Stimulated activated CD4-positive, alpha-beta T cell treated with anti-CD3 and anti-CD28 coated beads, Interleukin-1b, Interleukin-23, amount 100 ng/mL, for 1 hour (primary cell): ENCODE measurements at places on chromosomes 2 and 18.

DNA sequence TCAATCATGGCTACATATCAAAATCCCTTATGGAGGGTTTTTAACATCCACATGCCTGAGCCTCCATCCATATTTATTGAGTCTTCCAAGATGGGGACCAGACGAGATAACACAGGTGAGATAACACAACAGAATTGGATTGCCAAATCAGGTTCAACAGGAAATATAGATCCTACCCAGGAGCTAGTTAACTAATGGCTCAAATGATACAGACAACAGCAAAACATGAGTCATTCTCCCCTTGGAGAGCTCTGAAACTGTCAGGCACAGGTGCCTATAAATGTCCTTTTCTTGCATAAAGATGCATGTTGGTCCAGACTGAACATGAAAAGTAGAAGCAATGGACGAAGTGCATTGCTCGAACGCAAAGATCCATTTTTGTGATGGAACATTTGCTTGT, 202.2 kb downstream of the CDH20 start:
- DNase-seq, result no peak

DNA sequence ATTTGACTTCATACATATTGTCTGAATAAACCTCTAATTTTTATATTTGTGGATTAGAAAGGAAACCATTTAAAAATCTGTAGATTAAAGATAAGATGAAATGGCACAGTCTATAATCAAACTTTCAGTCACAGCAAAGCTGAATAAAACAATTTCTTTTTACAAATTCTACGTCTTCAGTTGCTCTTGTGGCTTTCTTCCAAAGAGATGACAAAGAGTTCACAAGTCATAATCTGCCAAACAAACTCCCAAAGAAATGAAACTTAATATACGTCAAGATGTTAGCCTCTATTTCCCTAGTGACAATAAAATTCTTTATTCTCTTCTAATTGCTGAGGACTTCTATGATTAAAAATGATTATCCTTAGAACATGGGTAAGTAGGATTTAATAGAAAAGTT, 66.3 kb downstream of the FIGN start:
- DNase-seq, result no peak

GRCh38 chr2:141557329-141558095, 573.3 kb downstream of the LRP1B start:
- no peak for DNase-seq

GRCh38 chr2:118535818-118536212, 311.6 kb downstream of the EN1 start:
- DNase-seq, result no peak

GRCh38 chr18:64027931-64028695, 58.2 kb downstream of the SERPINB8 start:
- DNase-seq, result no peak

- no peak for DNase-seq
These were observed 21.8 kb downstream of the TRIP12 start for GRCh38 chr2:229900012-229900411.

- no peak for DNase-seq
These were observed 1.2 kb downstream of the BCL11A start for GRCh38 chr2:60552078-60552850.

DNA sequence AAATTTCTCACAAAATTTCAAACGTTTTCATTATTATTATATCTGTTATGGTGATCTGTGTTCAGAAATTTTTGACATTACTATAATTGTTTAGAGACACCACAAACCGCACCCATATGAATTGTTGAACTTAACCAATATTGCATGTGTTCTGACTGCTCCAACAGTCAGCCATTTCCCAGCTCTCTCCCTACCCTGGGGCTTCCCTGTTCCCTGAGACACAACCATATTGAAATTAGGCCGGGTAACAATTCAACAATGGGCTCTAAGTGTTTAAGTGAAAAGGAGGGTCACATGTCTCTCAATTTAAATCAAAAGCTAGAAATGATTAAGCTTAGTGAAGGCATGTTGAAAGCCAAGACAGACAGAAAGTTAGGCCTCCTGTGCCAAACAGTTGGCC, 424.0 kb downstream of the DSC3 start:
- DNase-seq, result no peak

GRCh38 chr2:235951982-235952381, 216.2 kb downstream of the GBX2 start:
- no peak for DNase-seq

GRCh38 chr2:37858400-37858711, 66.7 kb upstream of the RMDN2 start:
- DNase-seq, result no peak

- DNase-seq, result no peak
These were observed 305.8 kb downstream of the TSN start for GRCh38 chr2:122061206-122061605.

DNA sequence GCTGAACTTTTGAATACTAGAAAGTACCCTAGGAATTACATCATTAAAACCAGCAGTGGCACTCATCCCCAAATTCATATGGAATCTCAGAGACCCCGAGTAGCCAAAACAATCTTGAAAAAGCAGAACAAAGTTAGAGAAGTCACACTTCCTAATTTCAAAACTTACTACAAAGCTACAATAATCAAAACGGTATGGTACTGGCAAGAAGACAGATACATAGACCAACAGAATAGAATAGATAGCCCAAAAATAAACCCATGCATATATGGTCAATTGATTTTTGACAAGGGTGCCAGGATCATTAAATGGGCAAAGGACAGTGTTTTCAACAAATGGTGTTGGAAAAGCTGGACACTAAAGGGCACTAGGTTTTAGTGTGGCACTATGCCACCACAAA, 176.0 kb upstream of the NDUFV2 start:
- no peak for DNase-seq

- DNase-seq, result no peak
These were observed 5.2 kb upstream of the MRPL33 start for GRCh38 chr2:27766287-27766661.

- no peak for DNase-seq
These were observed 104.8 kb downstream of the MTCL1 start for GRCh38 chr18:8810157-8810556.

DNA sequence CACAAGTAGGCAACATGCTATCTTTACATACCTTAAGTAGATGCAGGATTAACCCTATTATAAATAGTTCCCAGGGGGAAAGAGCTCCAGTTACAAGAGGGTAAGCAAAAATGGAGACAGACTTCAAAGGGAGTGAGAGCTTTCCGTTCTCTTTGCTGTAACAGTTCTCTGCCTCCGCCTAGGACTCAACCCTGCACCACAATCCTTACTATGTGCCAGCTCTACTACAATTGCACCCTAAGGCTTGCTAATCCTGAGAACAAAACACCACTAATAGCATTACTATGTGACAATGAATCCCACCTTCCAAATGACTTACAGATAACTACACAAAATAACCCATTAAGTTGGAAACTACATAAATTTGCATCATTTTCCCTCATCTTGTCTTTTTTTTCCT, 7.7 kb downstream of the ZBTB14 start:
- no peak for DNase-seq

GRCh38 chr2:5315041-5315440, 377.1 kb upstream of the SOX11 start:
- DNase-seq, result no peak

DNA sequence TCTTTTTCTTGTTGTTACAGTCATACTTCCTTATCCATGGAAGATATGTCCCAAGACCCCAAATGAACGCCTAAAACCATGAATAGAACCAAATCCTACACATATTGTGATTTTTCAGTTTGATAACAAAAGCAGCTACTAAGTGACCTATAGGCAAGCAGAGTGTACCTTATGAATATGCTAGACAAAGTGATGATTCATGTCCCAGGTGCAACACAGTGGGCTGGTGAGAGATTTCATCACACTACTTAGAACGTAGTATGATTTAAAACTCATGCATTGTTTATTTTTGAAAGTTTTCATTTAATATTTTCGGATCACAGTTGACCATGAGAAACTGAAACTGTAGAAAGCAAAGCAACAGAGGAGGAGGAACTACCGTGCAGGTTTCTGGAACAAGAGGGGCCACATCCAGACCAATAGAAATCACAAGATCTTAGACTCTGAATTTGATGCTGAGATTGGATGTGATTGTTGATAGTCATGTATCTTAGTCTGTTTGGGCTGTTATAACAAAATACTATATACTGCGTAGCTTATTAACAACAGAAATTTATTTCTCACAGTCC, 470.8 kb upstream of the VRK2 start:
- no peak for DNase-seq

DNA sequence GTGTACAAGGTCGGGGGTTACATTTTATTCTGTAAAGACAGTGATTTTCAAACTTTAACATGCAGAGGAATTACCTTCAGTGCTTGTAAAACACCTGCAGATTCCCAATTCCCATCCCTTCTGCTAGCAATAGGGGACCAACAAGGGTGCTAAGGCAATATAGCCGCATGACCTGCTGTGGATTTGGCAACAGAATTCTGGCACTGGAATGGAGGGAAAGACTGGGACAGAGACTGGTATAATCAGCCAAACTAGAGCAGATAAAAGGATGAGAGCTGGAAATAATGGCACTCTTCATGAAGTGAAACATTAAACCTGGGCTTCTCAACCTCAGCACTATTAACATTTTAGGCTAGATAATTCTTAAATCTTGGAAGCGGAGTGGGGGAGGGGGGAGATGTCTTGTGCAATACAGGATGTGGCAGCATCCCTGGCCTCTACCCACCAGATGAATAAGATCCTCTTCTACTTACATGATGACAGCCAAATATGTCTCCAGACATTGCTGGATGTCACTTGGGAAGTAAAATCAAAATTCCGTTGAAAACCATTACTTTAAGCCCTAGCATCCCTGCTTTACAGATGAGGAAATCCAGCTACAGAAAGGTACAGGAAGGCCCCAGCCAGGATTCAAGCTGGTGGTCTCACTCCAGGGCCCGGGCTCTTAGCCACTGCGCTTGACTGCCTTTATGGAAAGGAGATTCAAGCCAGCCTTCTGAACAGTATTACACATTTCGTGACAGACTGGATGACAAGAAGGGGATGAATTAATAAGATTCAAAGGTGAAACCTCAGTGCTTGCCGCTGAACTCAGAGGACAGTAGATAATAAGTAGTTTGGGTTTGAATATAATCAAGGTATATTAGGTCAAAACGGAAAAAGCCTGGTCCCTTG, 1.7 kb downstream of the EVA1A start:
- no peak for DNase-seq

DNA sequence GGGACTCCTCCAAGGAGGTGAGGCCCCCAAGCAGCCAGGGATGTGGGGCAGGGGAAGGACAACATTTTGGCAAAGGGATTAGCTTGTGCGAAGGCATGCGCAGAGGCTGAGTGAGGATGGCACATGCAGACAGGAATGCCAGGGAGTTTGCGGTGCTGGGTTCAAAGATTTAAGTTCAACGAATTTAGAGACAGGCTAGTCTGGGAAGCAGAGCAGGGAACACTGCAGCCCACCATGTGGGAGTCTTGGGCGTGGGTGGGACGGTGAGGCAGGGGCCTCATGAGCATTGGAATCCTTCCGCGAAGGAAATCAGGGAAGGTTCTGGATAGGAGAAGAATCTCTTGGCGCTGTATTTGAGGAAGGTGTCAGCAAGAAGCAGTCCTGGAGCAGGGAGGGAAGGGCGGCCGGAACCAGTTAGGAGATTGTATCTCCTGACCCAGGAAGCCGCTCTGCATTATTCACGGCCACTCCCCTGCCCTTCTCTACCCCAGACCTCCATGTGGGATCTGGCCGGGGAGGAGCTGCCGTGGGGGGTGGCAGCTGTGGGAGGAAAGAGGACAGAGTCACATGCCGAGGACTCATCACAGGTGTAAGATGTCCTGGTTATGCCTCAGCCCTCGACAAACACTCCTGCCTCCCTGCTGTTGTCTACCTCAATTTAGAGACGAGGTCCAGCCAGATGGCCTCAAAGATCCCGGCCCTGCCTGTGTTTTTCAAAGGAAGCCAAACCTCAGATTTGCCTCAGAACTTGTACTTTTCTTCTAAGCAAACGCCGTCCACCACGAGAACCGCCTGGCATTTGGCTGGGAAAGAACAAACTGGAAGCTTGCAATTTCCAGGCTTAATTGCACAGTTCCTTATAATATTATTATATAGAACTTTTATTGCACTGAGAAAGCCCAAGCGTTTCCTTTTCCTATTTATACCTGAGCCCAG, 123.7 kb upstream of the SMAD2 start:
- no peak for DNase-seq

GRCh38 chr2:102005989-102006885, 14.5 kb downstream of the IL1R2 start:
- no peak for DNase-seq

- no peak for DNase-seq
These were observed 259.4 kb upstream of the ID2 start for GRCh38 chr2:8422450-8422800.

DNA sequence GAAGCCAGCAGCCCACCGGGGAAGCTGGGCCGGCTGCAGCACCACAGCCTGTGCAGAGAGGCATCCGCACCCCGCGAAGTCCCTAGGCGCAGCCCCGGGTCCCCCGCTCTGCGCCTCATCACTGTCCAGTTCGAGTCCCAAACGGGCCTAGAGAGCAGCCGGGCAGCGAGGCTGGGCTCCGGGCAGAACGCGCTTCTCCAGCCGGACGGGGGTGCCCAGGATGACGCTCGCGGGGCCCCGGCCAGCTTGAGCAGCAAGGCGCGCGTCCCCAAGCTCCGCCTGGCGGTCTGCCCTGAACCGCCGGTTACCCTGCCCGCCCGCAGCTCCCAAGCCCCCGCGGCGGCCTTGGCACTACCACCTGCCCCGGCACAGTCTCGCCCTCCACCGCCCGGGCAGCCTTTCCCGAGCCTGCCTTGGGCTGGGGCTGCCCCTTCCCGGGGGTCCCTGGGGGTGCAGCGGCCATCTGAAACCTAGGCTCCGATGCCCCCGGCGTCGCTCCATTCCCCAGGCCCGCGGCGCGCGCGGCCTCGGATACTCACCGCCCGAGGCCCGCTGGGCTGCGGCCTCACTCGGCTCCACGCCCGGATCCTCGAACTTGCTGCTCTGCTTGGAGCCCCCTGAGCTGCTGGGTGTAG, 591 bp downstream of the SLC16A14 start:
- DNase-seq, result peak; percentile 10

- no peak for DNase-seq
These were observed 11.5 kb downstream of the GNLY start for GRCh38 chr2:85705680-85706039.

GRCh38 chr2:222297600-222297935, 1.2 kb downstream of the PAX3 start:
- no peak for DNase-seq

DNA sequence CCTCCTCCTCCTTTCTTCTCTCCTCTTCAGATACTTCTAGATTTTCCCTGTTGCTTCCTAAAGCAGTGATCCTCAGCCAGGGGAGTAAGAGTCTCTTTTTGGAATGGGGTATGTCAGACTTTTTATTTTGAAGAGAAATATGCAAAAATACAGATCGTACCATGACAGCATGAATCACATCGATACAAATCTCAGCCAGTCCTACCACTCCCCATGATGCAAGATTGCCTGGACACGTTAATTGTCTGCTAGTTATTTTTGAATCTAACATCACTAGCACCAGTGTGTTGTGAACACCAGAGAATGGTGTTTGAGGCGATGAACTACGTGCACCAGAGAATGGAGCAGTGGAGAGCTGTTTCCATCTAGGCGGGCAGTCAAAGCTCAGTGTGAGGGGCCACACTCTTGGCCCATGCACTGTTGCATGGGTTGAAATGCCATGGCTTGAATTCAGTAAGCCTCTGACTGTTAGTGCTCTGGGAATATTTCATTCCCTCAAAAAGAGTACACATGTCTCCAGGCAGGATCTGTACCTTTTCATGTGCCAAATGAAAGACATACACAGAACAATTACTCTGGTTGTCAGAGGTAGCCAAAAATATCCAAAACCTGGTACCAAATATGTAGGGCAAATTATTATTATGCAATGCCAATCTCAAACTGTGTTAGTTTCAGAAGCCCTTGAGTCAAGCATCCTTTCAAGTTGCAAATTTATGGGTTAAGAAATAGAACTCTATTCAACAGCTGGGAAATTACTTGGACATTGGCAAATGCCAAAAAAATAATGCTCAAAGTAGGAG, 46.3 kb upstream of the RALBP1 start:
- no peak for DNase-seq
